ENCODE measurements at places on chromosomes 13 and 19.

- no peak for DNase-seq
These were observed 84.8 kb downstream of the DCT start for GRCh38 chr13:94394723-94395122.

GRCh38 chr13:43353631-43354030 is 330.2 kb downstream of the DNAJC15 start:
- DNase-seq = no peak

GRCh38 chr13:44012910-44013757 is 133.4 kb downstream of the LACC1 start:
- no peak for DNase-seq

DNA sequence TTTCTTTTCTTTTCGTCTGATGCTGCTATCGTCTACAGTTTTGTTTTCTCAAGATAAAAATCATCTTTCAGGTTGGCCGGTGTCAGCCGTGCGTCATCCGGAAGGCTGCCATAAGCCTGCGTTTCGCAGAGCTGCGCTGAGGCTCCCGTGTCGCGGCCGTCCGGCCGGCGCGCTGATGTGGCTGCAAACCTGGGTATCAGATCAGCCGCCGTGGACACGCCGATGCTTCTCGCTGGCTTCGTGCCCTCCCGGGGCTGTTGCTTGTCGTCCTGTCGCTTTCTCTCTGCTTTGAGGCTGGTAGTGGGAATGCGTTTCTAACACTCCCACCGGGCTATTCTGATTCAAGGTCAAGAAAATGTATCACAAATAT is 45.9 kb upstream of the TFDP1 start:
- DNase-seq = no peak

DNA sequence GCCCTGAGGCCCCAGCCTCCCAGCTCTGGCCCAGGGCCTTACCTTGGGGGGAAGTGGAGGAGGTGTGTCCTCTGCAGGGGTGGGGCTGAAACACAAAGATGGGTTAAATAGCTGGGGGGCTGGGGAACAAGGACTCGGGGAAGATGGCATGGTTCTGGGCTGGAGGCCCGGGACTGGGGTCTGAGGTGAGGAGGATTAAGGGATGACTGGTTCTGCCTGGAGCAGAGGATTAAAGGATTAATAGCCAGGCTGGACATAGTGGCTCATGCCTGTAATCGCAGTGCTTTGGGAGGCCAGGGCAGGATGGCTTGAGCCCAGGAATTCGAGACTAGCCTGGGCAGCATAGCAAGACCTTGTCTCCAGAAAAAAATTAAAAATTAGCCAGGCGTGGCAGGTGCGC is 11.6 kb downstream of the MAP4K1 start:
- no peak for DNase-seq

DNA sequence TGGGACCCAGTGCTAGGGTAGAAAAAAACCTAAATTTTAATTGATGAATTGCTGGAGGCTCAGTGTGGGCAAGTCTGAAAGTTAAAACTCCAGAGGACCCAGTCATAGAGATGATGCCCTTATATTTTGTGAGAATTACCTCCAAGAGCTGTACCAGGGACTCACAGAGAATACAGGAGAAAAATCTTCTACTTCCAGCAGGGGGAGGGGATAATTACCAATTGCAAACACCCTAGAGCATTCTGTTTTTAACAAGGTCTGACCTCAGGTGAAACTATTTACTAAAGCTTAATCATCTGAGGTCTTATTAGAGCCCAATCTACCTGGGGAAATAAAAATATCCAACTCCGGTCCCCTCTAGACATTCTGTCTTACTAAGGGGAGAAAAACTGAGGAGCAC is 994.7 kb upstream of the MIR17HG start:
- no peak for DNase-seq

GRCh38 chr13:36543671-36544070 is 111.4 kb downstream of the CCNA1 start:
- no peak for DNase-seq

DNA sequence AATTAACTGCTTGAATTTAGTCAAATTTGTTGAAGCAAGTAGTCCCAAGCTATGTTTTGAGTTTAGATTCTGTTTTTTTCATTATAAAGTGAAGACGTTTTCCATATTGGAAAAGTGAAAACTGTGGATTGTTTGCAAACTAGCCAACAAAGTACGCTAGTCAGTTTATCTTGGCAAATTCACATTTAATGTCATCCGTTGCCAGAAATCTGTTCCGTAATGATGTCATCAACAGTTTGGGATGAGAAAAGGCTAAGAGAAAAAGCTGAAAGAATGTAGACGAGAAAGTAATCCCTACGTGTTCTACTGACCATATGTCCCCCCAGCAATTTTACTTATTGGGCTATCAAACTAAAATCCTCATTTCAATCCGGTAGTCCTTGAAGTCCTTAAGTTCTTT is 419.6 kb downstream of the GPC6 start:
- DNase-seq = no peak

DNA sequence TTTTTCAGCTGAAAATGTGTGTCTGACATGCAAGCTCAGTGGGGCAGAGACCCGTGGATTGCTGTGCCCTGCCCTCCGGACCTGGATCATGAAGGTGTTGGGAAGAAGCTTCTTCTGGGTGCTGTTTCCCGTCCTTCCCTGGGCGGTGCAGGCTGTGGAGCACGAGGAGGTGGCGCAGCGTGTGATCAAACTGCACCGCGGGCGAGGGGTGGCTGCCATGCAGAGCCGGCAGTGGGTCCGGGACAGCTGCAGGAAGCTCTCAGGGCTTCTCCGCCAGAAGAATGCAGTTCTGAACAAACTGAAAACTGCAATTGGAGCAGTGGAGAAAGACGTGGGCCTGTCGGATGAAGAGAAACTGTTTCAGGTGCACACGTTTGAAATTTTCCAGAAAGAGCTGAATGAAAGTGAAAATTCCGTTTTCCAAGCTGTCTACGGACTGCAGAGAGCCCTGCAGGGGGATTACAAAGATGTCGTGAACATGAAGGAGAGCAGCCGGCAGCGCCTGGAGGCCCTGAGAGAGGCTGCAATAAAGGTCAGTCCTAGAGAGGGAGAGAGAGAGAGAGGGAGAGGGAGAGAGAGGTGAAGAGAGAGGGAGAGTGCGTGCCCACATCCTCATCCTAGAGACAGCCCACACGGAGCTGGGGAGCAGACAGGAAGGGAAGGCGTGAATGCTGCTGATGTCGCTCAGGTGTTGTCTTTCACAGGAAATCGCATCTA is 5.1 kb upstream of the DCUN1D2 start:
- DNase-seq = no peak

DNA sequence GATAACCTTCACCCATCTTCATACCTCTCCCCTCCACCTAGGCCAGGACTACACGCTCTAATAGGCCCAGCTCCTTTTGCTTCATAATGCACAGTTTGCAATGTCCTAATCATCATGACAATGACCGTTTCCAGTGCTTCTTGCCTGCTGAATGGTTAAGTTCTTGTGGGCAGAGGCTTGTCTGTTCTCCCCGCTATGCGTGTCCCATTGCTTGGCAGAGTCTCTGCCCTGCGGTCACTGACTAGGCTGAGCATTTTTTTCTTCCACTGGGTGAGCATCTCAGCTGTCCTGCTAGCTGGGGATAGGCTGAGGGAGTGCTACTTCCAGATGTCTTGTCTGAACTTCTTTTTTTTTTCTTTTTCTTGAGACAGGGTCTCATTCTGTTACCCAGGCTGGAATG is 314.7 kb downstream of the UQCRFS1 start:
- DNase-seq = no peak

DNA sequence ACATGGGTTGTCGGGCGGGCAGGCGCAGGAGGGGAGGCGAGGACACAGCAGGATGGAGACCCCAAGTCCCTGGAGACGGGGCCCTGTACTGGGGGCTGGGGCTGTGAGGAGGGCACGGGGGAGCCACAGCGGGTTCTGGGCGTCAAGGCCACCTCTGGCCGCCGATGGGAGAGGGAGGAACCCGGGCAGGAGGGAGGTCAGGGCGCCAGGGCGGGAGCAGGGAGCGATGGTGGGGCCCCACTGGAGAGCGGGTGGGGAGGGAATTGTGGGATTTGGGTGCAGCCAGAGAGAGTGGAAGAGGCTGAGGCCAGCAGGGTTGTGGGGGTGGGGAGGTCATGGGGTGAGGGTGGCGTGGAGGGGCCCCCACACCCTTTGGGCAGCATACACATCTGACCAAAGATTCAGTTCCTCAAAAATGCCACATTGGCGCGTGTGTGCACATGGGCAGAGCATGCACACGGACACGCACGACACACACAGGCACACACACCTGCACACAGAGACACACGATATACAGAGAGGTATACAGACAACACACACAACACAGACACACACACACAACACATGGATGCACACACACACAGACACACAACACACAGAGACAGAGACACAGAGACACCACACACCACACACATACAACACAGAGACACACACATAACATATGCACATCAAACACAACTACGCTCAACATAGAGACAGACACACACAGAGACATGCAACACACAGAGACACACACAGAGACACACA is 54.9 kb downstream of the AP1M1 start:
- no peak for DNase-seq

DNA sequence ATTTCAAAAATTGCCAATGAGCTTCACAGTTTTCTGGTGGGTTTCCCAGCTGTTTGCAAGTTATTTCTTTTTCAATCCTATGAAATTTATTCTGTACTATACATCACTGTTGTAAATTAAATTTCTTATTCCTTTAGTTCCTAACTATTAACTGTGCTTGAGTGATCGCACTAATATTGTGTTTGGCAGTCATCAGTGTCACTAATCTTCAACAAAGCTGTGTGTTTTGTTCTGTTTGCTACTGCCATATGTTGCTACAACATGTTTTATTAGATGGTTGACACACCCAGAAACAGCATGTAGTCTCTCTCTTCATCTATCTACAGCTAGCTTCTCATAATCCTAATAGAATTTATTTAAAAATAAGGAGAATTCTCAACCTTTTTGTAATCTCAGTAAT is 453.6 kb upstream of the PRR20A start:
- no peak for DNase-seq

DNA sequence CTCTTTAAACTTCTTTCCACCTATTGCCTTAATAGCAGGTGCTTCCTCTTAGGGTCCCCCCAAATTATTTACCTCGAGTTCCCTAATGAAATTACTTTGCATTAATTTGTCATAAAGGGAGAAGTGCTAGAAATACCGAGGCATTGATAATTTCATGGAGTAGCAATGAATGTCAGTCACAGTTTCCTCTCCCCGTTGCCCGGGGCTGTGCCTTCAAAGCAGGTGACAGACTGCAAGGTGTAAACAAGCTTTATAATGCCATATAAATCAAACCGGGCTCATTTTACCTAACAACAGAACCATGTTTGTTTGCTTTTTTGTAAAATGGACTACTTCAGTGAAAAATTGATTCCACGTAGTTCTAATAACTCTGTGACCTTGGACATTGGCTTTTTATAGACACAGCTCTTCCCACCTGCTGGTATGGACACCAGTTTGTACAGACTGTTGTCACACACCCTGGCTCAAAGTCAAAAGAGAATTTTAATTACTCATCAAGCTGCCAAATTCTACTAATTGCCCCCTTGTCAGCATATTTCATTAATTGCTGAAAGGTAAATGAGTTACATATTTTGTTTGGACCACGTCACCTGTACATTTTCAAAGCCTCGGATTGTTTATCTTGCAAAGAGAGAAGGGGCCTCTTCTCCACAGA is 171.1 kb downstream of the STK24 start:
- no peak for DNase-seq

DNA sequence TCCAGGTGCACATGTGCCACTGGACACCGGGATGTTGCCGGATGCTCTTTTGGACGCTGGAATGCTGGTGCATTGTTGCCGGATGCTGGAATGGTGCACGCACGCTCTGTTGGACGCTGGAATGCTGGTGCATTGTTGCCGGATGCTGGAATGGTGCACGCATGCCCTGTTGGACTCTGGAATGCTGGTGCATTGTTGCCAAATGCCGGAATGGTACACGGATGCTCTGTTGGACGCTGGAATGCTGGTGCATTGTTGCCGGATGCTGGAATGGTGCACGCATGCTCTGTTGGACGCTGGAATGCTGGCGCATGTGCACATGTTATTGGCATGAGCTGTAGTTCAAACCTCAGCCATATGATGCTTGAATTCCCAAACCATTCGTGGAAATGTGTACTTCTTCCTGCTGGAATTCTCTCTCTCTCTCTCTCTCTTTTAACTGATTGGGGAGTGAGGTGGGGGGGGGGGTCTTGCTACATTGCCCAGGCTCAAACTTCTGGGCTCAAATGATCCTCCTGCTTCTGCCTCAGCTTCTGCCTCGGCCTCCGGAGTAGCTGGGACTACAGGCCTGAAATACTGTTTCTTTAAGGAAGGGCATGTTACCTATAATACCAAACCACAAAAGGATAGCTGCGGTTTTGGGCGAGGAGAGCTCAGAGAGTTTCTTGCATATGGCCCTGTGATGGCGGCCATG is 1.2 kb upstream of the MCF2L start:
- DNase-seq = no peak

- no peak for DNase-seq
These were observed 7.7 kb upstream of the CRTC1 start for GRCh38 chr19:18675779-18676178.

DNA sequence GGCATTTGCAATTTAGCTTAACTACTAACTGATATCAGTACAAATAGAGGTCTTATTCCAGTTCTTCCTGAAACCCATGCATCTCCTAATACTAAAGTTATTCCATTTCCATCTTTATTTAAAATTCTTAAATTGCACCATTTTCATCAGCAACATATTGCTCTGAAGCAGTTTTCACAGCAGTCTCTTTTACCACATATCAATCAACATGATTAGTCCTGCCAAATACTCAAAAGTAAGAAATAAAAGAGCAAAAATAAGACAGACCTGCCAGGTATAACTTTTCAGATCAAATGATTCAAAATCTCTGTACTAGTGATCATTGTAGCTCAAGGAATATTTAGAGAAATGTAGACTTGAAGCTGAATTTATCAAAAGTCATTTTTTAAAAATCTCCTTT is 141.7 kb downstream of the SLITRK1 start:
- no peak for DNase-seq

GRCh38 chr13:80363890-80364503 is 23.1 kb upstream of the SPRY2 start:
- no peak for DNase-seq

- DNase-seq = no peak
These were observed 44.4 kb downstream of the GPC6 start for GRCh38 chr13:93270769-93271742.

- DNase-seq = no peak
These were observed 57.3 kb downstream of the CDADC1 start for GRCh38 chr13:49304763-49305700.

DNA sequence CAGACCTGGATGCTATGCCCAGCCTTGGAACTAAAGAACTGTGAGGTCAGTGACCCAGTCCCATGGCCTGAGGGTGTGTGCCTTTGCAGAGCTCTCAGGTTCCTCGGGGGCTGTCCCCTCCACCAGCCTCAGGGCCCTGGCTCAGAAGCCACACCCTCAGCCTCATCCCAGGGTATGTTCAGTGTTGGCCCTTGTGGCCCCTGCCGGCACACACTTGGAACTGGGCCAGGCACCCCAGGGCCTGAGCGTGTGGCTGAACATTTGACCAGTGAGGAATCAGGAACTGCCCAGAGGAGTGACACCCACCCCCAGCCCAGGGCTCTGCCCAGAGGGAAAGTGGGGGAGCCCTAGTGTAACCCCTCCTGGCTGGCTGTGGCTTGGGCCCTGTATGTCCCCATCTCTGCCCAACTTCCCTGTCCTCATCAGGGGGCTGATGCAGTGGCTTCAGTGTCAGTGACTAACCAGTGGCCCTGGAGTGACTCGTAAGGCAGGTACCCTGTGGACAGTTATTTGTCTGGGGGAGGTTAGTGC is 10.0 kb downstream of the NKPD1 start:
- DNase-seq = no peak
